ENCODE measurements at places on chromosomes 3 and 15. TPM values are rescaled to one million over a fixed set of nuclear protein-coding genes. Genes with fewer than 3 reads are reported as not detected.
A peak's percentile ranks its signal among the peaks of the same experiment; 100 is the strongest.

- DNase-seq, result no peak
These were observed 47.1 kb upstream of the SERPINI2 start for GRCh38 chr3:167521006-167521355.

DNA sequence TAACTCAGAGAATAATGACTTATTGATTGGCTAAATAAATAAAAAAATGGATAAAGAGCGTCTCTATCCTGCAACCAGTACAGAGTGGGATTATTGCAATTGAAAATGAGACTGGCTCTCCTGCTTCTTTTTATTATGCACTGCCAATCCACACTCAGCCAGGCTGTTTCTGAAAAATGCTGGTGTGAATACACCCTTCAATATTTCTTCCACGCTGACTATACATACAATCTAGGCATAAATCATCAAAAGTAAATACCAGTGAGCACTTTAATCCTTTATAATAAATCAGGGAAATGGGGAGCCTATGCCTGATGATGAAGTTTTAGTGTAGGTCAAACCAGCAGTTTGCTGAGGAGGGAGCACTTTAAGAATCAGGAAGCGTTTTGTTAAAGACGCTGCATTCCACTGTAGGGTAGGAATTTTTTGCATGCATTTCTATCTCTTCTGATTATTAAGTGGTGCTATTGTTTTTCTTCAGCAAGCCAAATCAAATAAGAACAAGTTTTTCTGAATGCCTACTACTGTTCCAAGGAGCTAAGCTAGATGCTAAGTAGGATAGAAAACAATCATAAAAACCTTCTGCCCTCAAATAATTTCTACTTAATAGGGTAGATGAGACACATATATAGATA, 781.5 kb downstream of the TBL1XR1 start:
- no peak for DNase-seq

DNA sequence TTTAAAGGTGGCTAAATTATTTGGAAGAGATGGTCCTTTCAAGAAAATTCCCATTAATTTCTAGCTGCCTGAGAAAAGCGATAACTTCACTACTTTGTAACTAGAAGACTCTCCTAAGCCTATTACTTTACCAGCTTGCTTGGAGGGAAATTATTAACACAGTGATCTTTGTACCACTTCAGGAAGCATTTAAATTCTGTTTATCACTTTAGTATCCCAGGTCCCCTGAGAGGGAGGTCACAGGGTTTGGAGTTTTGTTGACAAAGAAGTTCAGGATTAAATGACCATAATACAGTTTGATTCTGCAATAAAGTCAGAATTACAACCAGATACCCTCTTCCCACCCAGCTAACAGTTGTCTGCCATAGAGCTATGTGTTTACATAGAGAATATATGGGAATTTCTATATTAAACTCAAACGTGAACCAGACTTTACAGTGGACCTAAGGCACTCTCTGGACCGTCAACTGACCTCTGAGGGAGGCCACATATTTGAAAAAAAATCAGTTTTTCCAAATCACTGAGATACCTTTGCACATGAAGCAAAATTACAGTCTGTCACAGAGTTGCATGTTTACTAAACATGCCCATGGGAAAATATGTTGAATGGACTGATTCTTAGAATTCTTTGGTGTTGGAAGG, 3.0 kb downstream of the SLC27A2 start:
- no peak for DNase-seq

LMAN1L gene
- polyA plus RNA-seq, result 2.2 TPM

DNA sequence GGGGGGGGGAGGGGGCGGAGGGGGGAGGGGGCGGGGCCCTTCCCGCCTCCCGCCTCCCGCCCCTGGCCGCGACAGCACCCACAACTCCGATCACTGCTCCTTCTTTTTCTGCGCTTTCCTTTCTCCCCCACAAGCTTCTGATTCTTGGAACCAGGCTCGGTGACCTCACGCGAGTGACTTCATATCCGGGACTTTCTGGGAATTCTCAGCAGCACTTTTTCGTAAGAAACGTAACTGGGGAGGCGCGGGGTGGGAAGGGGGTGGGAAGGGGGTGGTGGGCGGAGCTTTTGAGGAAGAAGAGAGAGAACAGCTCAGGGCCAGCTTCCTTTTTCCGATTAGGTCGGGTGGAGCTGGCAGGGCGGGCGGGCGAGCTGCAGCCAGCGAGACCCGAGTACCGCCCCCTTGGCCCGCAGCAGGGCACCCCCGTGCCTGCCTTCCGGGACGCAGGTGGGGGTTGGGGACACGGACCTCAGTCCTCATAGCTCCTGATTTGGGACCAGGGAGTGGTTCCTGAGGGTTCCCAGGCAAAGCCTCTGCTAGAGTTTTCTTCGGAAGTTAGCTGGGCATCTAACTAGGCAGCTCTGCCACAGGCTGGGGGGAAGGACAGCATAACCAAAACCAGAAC, 14.6 kb downstream of the XIRP1 start:
- peak; percentile 89 for DNase-seq

DNA sequence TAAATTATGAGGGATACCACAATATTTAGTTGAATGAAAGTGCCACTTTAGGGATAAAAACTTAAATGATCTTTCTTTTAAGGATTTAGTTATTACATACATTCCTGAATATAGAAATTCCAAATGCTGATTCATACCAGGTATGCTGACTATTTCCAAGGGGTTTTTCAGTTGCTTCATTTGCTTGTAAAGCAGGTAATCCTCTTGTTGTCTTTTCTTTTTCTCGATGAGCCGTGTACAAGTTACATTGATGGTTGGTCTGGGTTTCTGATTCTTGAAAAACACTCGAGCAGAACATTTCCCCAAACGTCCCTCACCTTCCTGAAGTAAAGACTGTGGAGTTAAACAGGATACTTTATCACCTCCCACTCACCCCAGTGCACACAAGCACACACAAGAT, 21.7 kb downstream of the RARRES1 start:
- DNase-seq, result no peak

- no peak for DNase-seq
These were observed 407.7 kb downstream of the FOXP1 start for GRCh38 chr3:71175691-71176365.

GRCh38 chr15:80727596-80727995, 32.5 kb downstream of the ABHD17C start:
- no peak for DNase-seq

LRRC2 gene
- polyA plus RNA-seq, result 2.2 TPM

DNA sequence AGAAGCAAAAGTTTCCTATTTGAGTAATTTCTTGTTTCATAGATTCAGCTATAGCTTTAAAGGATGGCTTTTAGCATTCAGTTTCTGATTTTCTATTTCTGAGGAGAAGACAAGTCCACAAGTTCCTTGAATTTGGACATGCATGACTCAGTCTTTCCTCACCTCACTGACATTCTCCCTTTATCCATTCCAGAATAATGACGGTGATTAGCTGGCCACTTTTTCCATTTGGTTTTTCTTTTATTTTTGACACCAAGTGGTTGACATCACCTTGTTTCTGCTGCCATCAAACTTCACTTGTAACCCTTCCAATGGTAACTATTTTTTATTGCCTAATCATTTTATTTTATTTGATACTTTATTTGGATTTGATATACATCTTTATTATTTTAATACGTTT, 404.4 kb upstream of the KCNMB2 start:
- no peak for DNase-seq

NANOGP8 gene
- 1.1 TPM for polyA plus RNA-seq

GRCh38 chr3:84893211-84893610, 65.6 kb upstream of the CADM2 start:
- no peak for DNase-seq

- no peak for DNase-seq
These were observed 216.3 kb downstream of the RPLP1 start for GRCh38 chr15:69668963-69669362.

GRCh38 chr15:69806287-69806915, 291.3 kb downstream of the TLE3 start:
- DNase-seq, result no peak

CCR5 gene
- 3.3 TPM for polyA plus RNA-seq

DNA sequence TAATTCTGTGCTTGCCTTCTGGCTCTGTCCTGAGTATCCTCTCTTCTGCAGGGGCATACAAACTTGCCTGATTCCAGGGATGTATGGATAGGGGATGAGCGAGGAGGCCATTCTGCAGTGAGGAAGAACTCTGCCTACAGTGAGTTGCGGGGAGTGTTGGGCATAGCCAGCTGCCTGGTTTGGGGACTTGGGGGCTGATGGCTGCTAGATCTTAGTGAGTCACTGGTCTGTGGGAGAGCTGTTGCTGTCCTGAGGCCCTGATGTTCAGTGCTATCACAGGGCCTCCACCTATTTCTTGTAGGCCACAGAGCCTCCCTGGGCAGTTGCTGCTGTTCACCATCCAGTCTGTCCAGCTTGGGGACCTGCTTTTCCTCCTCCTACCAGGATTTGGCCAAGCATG, 20.3 kb downstream of the CDAN1 start:
- no peak for DNase-seq

GRCh38 chr3:72839057-72839456, 9.2 kb downstream of the SHQ1 start:
- DNase-seq, result no peak

FBXO40 gene
- 0.61 TPM for polyA plus RNA-seq

- DNase-seq, result no peak
These were observed 203.2 kb downstream of the FAM43A start for GRCh38 chr3:194888916-194889315.

- DNase-seq, result no peak
These were observed 51.9 kb downstream of the ARHGAP31 start for GRCh38 chr3:119346076-119346496.

TUSC7 gene
- polyA plus RNA-seq, result 24.0 TPM

GRCh38 chr3:153277029-153277428, 115.0 kb downstream of the RAP2B start:
- no peak for DNase-seq

GRCh38 chr3:143653935-143654334, 194.3 kb downstream of the SLC9A9 start:
- DNase-seq, result no peak

CLDN18 gene
- 2.6 TPM for polyA plus RNA-seq

GRCh38 chr3:4083225-4084015, 219.7 kb upstream of the SETMAR start:
- DNase-seq, result no peak

- DNase-seq, result no peak
These were observed 171.1 kb downstream of the RAB11A start for GRCh38 chr15:66040211-66040892.

DNA sequence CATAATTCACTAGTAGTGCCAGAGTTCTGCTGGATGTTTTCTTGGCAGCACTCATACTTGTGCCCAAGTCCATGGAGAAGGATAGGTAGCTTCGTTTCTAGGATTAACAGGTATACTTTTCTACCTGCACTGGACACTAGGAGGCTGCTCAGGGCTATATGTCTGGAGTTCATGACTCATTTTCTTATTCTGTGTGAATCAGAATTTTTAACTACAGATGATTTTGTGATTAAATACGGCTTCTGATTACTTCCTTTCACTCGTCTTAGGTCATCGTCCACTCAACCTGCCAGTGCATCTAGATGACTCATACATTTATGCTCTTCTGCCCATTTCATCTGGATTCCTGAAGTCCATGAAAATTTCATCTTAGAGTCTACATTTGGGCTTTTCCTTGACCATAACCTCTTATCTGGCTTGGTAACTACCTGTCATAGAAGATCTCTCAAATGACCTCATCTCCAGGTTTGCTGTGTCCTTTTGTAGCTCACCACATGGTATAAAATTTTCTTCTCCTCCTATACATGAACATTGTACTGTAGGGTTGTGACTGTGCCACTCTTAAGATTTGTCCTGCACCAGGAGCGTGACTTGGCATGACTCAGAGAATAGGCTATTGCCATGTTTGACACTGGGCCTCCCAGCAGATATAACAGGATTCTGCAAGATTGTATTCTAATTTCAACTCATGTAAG, 66.7 kb upstream of the GCSAM start:
- no peak for DNase-seq

GOLGA6A gene
- 24.6 TPM for polyA plus RNA-seq

ARGFX gene
- polyA plus RNA-seq, result not detected

TUBGCP5 gene
- 28.6 TPM for polyA plus RNA-seq

DNA sequence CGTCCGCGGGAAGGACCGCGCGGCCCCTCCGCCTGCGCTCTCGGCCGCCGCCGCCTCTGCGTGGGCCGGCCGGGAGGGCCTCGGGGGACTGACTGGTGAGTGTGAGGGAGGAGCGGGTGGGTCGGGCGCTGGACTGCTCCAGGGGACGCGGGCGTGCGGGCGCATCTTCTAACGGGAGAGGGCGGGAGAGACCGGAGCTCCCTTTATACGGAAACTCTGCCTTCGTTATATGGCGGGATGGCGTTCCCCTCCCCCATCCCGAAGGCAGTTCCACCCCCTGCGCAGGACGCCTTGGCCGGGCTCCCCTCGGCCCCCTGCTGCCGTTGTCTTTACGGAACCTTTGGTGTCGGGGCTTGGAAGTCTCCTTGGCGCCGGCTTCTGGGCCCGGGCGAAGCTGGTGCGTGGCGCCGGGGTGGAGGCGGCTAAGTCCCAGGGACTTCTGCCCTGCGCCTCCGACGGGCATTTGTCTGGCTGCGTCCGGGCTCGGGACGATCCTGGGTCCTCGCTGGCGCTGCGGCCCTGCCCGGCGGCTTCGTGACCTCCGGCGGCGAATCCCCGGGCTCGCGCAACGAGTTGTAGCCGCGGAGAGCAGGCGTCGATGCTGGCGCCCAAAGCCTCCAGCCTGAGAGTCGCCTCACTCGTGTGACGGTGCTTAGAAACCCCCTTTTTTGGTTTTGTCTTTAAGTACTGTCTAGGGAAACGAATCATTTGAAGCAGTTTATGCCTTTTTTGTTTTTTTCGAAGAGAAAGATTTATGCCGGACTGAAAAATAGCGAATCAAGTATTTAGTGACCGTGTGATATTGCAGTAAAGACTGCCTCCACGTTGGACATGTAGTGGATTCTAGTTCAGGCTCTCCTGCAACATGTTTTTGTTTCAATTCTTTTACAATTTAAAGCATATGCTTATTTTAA, 623 bp downstream of the ZNF639 start:
- peak; percentile 75 for DNase-seq

LTF gene
- polyA plus RNA-seq, result 7.8 TPM

DNA sequence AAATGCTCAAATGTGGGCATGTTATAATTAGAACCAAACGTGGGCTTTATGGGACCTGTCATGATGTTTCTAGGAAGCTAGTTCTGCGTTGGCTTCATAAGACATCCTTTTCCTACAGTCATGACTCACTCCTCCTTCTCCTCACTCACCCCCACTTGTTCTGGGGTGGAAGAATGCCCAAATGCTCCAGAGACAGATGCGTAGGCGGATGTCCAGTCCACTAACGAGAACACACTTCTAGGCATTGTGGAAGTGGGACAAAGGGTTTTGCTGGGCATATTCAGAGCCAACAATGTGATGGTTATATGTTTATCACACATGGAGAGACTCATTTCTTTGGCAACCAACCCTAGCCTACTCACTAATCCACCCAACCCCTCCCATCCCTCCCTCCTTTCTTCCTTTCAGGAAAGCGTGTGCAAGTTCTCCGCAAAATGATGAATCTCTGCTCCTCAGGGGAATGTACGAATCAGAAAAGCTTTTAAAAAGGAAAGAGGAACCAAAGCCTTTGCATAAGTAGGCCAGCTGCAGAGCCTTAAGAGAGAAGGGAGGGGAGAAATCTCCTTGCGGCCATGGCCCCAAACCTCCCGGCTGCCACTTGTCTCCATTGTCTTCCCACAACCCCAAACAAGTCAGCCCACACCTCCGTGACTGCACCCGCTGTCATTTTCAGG, 123.0 kb upstream of the SPRED1 start:
- DNase-seq, result peak; percentile 80

DNA sequence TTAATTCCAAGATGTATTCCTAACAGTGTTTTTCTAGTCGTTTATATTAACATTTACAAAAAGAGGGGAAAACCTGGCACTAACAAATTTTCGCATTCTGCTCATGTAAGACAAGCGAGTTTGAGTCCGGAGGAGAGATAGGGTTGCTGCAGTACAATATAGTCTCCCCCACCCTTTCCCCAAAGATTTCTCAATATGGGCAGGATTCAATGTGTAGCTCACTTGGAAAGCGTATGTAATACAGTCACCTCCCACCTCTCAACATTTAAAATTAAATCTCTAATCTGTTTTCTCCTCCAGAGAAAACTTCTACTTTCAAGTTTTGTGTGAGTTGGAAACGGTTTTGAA, 57.9 kb downstream of the CMSS1 start:
- no peak for DNase-seq
